ENCODE measurements at places on chromosomes 13 and 19.

DNA sequence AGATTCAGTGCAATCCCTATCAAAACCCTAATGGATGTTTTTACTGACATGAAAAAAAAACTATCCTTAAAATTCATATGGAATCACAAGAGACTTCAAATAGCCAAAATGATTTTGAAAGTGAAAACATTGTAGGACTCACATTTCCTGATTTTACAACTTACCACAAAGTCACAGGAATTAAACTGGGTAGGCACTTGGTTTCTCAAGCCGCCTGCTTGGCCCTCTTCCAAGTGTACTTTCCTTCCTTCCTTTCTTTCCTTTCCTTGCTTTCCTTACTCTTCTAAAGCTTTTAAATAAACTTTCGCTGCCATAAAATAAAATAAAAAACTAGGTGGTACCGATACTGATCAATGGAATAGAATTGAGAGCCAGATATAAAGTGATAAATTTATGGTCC is 21.0 kb upstream of the CD33 start:
- no peak for DNase-seq

GRCh38 chr19:32063601-32064000 is 281.8 kb upstream of the ZNF507 start:
- no peak for DNase-seq

- DNase-seq, result no peak
These were observed 1.2 kb upstream of the MCF2L start for GRCh38 chr13:112967686-112968379.

DNA sequence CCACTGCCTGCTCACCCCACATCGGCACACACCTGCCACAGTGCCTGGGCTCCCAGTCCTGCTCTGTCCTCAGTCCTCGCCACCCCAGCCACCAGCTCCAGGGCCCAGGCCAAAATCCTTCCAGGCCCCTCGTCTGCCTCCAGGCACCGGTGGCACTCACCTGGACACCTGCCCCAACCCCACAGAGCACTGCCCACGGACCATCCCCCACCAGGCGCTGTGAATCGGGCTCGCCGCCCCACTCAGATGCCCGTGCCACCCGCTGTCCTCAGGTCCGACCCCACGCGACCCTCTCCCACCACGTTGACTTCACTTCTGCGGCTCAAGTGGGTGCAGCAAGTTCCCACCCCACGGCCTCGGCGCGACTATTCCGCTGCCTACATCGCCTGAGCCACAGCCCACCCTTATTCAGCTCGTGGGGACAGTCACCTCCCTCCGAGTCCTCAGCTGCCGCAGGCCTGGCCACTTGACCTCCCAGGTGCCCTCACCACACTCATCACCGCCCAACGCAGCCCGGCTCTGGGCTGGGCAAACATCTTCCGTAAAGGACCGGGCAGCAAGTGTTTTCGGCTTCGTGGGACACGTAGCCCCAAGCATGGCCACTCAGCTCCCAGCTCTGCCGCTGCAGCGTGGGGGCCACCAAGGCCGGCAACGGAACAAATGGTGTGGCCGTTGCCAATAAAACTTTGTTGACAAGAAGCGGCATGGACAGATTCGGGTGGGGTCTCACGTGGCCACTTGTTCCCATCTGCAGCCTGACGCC is 5.7 kb downstream of the PIP5K1C start:
- no peak for DNase-seq

GRCh38 chr13:67308004-67308772 is 78.1 kb upstream of the PCDH9 start:
- no peak for DNase-seq

DNA sequence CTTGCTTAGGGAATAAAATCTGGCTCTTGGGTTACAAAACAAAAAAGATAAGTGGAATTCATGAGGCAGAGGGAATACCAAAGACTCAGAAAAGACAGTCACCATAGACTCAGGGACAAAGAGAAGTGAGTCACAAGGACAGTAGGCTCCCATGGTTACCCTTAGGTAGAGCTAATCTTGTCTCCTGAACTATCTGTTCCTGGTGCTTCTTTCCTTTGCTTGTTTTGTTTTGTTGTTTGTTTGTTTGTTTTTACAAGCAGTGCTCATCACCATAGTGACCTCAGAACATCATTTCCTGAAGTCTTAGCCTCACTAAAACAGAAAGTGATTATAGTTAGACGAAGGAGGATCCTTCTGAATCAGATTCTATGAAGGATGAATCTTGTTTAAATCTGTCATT is 142.3 kb upstream of the SOX21 start:
- no peak for DNase-seq

DNA sequence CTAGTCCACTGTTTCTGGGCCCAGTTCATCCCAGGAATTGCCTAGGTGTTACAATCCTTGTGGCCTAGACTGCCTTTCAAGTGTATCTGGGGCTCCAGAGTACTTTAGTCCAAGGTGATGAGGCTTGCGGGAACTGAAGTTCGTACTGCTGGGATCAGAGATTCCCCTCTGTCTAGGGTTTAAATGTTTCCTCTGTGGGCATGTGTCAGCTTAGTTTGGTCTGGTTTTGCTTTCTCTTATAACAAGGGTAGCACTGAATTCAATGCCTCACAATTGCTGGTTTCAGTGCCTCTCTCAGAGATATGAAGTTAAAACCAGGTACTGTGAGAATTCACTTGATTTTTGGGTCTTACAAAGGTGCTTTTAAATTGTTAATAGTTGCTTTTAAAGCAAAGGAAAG is 30.8 kb downstream of the RGCC start:
- no peak for DNase-seq

GRCh38 chr13:107753291-107753690 is 462.0 kb downstream of the LIG4 start:
- DNase-seq, result no peak

- DNase-seq, result no peak
These were observed 106.9 kb upstream of the UBL3 start for GRCh38 chr13:29957320-29957719.

- peak; percentile 69 for DNase-seq
These were observed 1.8 kb downstream of the TNPO2 start for GRCh38 chr19:12721656-12722565.

- no peak for DNase-seq
These were observed 106.3 kb downstream of the KCTD15 start for GRCh38 chr19:33902802-33903488.

DNA sequence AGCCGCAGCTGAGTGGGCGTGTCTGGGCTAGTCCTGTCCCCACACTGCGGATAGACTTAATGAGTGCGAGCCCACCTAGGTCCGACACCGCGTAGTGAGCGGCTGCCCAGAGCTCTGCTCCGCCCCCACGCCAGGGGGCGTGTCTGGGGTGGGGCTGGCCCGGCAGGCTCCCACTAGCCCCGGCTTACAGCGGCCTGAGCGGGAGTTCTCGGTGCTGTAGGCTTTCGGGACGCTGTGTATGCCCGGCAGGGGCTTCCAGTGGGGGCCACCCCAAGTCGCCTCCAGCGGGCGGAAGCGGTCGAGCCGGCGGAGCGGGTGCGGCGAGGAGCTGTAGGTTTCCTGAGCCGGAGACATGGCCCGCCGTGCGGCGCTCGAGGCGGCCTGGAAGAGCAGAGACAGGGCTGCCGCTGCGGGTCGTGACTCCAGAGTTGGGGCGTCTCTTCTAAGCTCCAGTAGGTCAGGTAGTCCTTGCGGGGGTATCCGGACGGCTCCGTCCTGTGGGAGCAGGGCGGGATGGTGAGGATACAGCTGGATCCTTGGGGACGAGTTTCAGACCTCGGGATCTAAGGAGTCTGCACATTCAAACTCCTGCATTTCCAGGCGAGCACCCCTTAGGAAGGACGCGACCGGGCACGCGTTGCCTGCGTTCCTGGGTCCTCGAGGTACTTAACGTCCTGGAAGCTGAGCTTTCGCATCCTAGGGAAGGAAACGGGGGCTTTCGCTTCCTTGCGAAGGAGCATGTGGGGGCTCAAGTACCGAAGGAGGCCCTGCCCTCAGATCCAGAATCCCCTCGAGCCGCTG is 1.2 kb downstream of the CGB7 start:
- peak; percentile 49 for DNase-seq

GRCh38 chr19:14472202-14472938 is 2.8 kb downstream of the PTGER1 start:
- peak; percentile 48 for DNase-seq

DNA sequence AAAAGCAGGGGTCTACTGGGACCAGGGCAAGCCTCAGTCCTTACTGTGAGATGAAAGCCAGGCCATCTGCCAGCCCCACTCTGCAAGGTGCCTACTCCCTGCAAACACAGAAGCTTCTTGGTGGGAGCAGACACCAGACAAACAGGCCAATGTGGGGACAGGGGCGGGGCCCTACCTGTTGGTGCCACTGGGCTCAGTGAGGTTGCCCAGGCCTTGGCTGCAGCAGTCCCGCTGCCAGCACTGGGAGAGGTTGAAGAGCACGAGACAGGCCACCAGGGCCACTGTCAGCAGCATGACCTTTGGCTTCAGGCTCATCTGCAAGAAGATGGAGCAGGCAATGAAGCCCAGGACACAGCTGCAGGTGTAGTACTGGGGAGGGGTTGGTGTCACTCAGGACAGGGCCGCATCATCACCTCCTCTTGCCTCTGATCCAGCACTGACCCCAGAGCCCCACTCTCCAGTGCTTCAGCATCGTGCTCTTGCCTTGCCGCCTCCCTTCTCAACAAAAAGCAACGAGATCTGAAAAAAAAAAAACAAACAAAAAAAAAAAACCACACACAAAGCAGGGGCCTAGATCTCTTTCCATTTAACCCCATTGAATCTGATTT is 72.6 kb downstream of the NBEA start:
- DNase-seq, result no peak

- no peak for DNase-seq
These were observed 5.0 kb upstream of the ZIC5 start for GRCh38 chr13:99976575-99976974.

DNA sequence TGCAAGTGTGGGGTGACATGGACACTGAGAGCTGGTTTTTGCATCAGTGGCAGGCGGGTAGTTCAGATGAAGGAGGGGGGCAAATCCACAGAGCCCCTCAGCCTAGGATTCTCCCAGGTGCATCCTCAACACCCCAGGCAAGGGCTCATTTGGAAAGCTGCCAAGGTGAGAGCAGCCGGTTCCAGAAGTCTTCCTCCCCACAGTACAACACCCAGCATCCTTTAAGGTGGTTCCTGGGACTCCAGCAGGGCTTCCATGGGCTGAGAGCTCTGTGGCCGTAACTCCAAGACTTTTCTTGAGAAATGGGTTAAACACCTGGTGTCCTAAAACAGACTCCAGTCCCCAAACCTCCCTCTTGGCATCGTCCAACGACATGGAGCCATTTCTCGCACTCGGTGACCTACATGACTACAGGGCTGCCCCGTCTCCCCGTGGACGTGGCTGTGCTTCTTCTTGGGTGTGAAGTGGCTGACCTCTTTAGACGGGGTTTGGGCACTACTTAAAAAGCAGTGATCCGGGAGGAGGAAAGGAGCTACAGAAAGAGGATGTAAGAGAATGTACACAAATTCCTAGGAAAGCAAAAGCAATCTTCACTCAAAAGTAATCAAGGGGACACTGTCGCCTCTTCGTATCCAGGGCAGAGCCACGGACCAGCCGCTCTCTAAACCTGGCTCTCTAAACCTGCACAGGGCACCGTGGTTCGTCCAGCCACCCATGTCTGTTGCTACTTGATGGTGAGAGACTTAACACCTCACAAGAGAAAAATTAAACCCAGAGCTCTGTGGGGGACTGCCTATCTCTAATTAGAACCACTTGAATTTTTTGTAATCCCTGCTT is 25.5 kb downstream of the RANBP3 start:
- DNase-seq, result no peak

- DNase-seq, result no peak
These were observed 10.7 kb downstream of the RFXAP start for GRCh38 chr13:36829753-36830152.

DNA sequence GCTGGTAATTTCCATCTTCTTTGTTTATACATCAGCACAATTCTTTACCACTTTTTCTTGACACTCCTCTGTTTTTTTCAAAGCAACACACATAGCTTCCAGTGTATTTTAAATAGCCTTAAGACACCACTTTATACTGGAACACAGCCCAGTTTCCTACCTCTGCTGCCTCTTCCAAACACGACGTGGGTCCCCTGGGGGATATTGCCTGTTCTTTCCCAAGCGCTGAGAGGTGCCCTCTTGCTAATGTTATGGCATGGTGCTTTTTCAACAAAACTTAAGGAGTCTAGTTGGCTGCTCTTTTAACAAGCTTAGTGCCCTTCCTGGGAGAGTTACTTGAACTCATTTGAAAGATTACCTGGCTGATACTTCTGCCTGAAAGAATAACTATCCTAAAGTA is 112.7 kb downstream of the OLFM4 start:
- DNase-seq, result no peak

GRCh38 chr13:73340069-73340468 is 281.3 kb downstream of the KLF5 start:
- peak; percentile 38 for DNase-seq

DNA sequence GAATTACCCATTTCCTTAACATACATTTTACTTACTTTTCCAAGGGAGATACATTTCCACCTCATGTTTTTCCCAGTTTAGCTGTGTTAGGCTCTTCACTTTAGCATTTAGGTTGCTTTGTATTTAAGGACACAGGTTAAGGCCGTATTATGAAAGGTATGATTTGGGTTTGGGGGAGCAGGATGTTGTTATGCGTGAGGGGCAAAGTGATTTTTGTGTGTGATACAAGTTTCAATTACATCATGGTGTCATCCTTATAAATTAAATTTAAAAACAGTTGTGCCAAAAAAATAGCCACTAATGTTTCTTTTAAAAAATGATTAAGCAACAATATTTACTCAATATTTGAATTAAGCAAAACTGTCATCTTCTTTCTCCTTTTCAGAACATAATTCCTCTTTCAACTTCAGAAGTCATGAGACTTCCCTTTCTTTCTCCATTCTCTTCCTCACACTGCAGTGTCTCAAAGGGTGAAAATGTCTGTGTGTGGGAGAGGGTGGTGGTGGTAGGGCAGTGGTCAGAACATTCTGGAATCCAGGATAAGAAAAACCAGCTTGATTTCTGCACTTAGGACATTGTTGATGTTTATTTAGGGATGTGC is 126.2 kb downstream of the KCNRG start:
- DNase-seq, result no peak

DNA sequence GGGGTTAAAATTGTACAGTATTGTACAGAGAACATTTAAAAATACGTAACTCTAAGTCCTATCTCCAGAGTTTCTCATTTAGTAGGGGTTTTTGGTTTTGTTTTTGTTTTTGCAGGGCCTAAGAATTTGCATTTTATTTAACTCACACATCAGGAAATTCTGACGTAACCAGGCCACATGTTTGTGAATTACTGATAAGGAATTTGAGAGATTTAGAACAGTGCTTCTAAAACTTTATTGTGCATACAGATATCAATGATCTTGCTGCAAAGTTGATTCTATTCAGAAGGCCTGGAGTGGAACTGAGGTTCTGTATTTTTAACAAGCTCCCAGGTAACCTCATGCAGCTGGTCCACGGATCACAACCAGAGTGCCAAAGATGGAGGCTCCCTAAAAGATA is 49.3 kb downstream of the LIG4 start:
- DNase-seq, result no peak

GRCh38 chr19:44753932-44754749 is 5.6 kb downstream of the BCL3 start:
- DNase-seq, result peak; percentile 92

GRCh38 chr13:65937251-65937650 is 1292.9 kb downstream of the PCDH9 start:
- no peak for DNase-seq
